ENCODE measurements at places on chromosomes 12 and 14.
A peak's percentile ranks its signal among the peaks of the same experiment; 100 is the strongest.

- peak; percentile 8 for DNase-seq
Observed at GRCh38 chr12:109597795-109598427, 24.3 kb downstream of the MVK start.

DNA sequence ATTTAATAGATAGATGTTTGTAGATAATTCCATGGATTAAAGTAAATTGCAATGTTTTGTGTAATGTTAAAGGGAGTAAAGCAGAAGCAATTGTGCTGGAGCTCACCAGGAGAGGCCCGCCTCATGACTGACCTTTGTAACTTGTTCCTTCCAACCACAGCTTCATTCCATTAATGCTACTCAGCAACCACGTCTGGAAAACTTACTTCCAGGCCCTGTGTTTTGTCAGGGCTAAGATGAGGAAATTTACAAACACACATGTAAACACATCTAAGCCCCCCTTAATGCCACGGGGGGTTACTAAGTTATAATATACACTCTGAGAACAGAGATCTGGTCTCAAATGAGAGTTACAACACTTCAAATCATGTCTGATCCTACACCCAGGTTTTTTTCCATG, 12.4 kb downstream of the LUM start:
- no peak for DNase-seq

- DNase-seq: no peak
Observed at GRCh38 chr12:92194561-92194960, 48.9 kb upstream of the BTG1 start.

DNA sequence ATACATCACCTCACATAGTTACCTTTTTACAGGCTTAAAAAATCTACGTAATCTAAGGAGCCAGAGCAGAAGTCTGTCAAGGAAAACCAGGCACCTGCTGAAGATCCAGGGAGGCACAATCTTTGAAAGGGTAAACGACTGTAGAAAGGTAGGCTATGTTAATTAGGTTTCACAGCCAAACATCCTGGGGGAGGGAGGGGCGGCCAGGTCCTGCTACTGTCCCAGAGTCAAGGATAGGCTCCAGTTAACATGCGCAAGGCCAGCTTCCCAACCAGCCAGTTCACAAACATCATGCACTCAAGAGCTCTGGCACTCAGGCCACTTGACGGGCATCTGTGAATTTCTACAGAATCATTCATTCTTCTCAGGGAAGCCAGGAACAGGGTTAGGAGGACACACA, 22.9 kb downstream of the NIN start:
- DNase-seq: no peak

GRCh38 chr12:7433276-7433822, 10.6 kb downstream of the CD163L1 start:
- no peak for DNase-seq

All from stimulated activated CD8-positive, alpha-beta memory T cell treated with anti-CD3 and anti-CD28 coated beads, Interleukin-4, amount 100 ng/mL, for 1 hour (primary cell).